Stimulated activated CD4-positive, alpha-beta T cell treated with anti-CD3 and anti-CD28 coated beads, Interleukin-1b, Interleukin-23, amount 100 ng/mL, for 1 hour (primary cell): ENCODE measurements at places on chromosomes 1 and 21.
A peak's percentile ranks its signal among the peaks of the same experiment; 100 is the strongest.

DNA sequence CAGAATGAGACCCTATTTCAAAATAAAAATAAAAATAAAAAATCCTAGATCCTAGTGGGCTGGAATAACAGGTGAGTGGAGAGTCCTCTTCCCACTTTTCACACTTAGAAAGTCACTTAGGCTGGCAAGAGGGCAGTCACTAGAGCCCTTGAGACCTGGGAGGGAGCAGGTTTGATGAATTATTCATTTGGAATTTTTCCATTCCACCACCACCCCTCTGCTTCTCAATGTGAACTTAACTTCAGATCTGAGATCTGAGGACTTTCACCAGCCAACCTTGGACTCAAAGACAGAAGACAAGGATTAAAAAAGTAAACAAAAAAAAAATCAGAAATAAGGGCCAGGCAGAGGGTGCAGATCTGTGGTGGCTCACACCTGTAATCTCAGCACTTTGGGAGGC lies 16.5 kb downstream of the AKR7A3 start:
- no peak for DNase-seq

GRCh38 chr1:89708751-89709375 lies 75.9 kb downstream of the LRRC8C start:
- DNase-seq = no peak

DNA sequence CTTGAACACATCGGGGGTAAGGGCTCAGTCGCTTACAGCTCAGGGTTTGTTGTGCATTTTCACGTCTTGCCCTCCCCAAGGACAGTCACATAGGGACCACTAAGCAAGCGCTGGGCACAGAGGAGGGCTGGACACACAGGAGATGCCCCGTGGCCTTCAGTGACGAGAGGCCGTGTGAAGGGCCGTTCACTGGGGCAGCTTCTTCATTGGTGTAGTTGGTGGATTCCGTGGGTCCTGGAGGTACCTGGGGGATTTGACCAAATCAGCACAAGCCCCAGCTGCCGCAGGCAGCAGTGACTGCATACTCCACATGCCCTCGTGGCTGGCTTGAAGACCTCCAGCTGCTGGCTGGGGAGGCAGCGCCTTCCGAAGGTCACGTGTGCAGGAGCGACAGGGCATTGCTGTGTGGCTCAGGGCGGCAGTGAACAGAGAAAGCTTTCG lies 100.8 kb upstream of the C1orf174 start:
- no peak for DNase-seq

GRCh38 chr1:186925881-186926669 lies 97.3 kb downstream of the PLA2G4A start:
- no peak for DNase-seq

DNA sequence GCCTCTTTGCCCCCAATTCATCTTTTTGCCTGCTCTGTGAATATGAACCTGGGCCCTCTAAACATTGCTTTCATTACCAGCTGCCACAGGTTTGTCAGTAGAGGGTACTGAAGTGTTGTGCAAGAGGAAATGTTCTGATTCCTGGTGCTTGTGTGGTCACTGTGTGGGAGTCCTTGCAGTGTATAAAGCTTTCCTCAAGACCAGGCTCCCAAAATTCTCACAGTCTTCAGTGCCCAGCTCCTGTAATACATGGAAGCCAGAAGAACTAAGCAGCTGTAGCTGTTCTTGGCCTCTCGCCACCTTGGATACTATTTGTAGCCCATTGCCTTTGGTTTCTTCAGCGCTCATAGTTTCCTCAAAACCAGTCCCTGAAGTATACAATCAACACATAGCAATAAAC lies 1046.2 kb downstream of the BRINP3 start:
- no peak for DNase-seq

DNA sequence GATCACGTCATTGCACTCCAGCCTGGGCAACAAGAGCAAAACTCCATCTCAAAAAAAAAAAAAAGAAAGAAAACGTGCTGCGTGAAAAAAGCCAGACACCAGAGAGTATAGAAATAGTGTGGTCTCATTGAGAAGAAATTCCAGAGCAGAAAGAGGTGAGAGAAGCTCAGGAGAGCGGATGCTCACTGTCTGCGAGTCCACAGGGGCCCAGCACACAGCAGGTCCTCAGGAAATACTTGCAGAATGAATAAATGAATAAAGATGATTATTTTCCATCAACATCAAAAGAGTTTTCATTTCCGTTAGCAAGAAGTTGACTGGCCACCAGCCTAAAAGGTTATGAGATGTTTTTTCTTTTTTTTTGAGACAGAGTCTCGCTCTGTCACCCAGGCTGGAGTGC lies 14.4 kb downstream of the CASP9 start:
- no peak for DNase-seq

DNA sequence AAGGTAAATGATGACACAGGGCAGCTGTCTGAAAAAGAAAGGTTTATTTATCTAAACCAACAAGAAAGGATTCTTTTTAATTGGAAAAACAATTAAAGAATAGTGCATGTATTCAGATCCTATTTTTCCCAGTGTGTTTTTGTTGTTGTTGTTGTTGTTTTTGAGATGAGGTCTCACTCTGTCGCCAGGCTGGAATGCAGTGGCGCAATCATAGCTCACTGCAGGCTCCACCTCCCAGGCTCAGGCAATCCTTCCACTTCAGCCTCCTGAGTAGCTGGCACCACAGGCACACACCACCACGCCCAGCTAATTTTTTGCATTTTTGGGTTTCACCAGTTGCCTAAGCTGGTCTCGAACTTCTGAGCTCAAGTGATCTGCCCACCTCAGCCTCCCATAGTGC lies 22.1 kb downstream of the NEK2 start:
- no peak for DNase-seq

DNA sequence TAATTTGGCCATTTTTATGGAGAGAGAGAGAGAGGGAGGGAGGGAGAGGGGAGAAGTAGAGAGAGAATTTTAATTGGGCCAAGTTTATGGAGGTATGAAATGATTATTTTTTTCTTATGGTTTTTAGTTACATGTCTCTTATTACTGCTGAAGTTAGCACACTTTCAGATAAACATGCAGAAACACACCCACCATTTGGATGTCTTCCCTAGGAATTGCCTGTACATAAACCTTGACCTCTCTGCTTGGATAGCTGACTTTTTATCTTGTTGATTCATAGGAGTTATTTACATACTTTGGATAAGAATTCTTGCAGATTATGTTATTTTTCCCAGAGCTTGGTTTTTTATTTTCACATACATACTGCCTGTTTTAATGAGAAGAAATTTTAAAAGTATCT lies 310.2 kb upstream of the ADAMTS5 start:
- no peak for DNase-seq

DNA sequence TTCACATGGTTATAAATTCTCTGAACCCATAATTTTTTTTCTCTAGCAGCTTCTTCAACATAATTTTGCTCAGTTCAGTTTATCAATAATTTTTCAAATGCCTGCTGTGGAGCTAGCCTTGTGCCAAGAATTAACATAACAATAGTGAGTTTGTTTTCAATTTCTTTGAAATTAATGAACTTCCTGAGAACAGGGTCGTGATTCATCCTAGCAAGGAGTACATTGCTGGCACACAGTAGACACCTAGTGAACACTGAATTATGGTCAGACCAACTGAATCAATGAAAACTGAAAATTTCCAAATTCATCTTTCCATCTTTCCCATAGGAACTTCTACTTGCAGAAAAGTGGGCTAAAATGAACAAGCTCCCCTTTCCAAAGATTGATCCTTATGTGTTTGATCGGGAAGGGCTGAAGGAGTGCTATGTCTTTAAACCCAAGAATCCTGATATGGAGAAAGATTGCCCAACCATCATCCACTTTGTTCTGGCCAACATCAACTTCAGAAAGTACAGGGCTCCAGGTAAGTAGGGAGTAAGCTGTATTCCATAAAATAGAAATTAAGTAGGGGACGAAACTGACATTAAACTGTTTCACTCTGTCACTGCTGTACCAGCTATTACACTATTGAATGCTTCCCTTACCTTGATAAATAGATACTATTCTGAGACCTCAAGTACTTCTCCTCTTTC lies 148.7 kb downstream of the PLA2G4A start:
- no peak for DNase-seq

DNA sequence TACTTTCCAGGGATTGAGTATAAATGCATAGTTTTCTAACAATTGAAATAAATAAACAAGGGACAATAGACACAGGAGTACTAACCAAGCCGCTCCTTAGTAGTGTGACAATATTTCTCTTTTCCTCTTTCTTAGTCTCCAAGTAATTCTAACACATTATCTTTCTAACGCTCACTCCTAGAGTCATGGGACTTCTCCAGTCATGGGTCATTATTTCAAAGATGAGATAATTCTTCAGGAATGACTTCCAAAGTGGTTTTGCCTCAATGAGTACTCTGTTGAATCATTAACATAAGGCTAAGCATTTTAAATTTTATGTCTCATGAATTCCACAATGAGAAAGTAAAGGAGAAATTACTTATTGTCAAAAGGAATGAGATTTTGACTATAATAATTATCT lies 605.8 kb upstream of the ADAMTS5 start:
- DNase-seq = no peak

DNA sequence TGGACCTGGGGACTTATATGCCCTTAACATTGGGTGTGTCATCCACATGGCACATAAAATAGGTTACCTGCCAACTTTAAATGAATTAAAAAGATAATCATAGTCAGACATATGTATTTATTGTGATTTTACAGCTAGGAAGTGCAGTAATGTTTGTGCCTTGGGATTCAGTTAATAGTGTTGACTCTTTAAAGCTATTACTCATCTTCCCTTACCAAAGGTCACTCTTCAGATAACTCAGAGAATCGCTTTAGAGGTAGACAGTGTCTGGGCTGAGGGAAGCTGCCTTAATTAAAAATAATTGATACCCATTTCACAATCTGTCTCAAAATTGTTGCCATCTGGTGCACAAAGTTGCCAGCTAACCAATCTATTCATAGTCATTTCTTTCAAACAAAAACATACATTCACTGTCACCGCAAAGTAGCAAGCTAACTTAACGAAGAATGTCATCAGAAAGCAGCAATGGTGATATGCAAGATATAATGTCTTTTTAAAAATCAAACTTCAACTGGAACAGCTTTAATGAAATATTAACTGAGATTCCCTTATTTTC lies 3.0 kb upstream of the KRTAP15-1 start:
- DNase-seq = no peak

GRCh38 chr1:22594396-22594795 lies 31.1 kb downstream of the EPHA8 start:
- no peak for DNase-seq

DNA sequence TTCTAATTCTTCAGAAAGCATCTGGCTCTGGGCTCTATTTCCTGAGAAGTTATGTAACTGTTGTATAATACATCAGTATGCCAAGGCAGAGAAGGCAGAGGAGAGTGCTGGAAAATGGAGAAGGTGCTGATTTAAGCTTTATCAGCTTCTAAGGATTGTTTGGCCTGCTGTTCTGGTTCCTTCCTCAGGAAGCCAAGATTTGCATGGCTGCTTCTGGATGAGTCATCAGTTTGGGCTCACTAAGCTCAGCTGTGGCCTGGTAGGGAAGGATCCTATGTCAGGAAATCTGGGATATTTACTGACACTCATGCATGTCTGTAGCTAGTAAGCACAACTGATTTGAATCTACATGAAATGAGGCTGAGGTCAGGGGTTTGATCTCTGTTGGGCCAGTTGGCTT lies 73.2 kb upstream of the ADGRL4 start:
- no peak for DNase-seq

DNA sequence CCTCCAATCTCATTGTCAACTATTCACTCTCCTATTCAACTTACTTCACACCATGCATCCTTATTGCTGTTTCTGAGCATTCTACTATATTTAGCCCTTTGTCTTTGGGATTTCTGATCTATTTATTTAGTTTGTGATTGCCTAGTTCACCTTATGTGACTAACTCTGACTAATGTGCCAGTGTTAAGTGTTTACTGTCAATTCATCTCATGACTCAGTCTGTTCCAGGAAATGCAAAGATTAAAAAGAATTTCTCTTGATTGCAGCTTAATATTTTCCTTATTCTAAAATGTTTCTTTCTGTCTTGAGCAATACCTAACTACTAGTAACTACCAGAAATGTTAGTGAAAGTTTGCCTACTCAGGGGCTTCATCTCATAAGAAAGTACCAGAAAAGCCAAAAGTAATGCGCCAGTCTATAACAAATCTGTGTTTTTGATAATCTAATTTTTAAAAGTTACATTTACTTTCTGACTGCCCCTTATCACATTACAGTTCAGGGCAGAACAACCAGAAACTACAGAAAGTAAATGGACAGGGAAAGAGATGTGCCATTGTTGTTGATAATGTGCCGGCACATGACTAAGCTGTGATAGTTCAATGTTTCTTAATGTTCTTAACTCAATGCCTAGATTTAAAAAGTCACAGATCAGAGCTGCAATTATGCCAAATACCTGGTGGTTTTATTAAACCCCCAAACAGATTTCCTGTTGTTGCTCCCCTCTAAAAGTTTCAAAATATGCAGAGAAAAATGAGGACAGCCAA lies 556.5 kb downstream of the PTBP2 start:
- no peak for DNase-seq

- no peak for DNase-seq
Measured at GRCh38 chr1:174995121-174995520, 4.6 kb upstream of the CACYBP start.

- DNase-seq = no peak
Measured at GRCh38 chr1:221829327-221830015, 87.6 kb upstream of the DUSP10 start.

GRCh38 chr1:10692401-10693021 lies 103.9 kb downstream of the CASZ1 start:
- DNase-seq = peak; percentile 37

GRCh38 chr1:15866721-15867201 lies 19.3 kb downstream of the SPEN start:
- no peak for DNase-seq

DNA sequence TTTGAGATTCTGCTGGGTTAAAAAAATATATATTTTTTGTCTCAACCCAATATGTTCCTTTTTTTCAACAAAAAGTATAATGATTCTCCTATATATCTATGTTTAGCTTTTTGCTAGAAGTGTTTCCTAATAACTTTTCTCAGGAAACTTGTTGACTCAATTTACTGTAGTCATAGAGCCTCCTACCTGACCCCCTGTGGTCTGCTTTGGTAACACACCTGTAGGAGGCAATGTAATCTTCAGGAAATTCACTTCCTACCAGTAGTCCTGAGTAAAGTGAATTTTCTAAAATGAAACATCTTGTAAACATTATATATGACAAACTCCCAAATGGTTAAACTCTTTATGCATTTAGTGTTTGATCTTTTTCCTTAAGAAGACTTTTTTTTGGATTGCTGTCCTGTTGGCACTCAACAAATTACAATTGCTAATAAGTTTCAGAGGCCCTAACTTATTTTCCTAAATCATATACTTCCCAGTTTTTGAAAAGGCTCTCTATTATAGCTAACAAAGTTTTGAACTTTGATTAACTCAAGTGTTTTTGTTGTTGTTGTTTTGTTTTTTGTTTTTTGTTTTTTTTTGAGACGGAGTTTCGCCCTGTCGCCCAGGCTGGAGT lies 118.3 kb downstream of the OLFML2B start:
- DNase-seq = no peak

- DNase-seq = peak; percentile 73
Measured at GRCh38 chr1:173477286-173478093, at the start of gene PRDX6. TSS of gene PRDX6 (plus strand) at chr1:173477335. CDS start at chr1:173477398, 63 bp downstream.

DNA sequence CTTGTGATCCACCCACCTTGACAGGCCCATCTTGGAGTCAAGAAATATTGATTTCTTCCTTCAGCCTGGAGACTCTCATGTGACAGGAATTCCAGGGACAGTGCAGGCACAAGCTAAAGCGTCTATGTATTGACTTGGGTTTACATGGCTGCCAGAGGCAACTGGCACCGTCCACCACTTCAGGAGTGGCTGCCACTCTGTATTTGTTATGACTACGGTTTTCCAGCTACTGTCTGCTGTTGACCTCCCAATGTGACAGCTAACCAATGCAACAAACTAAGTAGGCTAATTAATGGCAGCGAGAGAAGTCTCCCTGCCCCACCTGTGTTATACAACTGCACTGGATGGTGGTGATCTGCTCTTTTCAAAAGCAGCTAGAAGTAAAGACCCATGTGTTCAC lies 56.9 kb downstream of the CD58 start:
- no peak for DNase-seq
